ENCODE measurements at places on chromosomes 12 and 14.

DNA sequence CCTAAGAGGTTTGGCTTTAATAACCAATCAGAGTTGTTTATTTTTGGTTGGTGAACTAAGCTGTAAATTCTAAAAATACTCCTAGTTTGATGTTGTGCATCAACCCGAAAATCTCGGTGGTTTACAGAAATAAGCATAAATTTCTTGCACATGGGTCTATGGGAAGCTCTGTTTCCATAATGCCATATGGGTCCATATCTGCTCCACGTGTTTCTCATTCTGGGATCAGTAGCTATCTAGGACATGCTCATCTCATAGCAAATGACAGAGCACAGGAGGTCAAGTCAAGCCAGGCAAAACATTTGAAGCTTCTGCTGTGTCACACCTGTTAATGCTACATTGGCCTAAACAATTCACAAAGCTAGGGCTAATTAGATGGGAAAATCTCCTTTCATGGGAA is 23.1 kb downstream of the NUP37 start:
- DNase-seq = no peak

DNA sequence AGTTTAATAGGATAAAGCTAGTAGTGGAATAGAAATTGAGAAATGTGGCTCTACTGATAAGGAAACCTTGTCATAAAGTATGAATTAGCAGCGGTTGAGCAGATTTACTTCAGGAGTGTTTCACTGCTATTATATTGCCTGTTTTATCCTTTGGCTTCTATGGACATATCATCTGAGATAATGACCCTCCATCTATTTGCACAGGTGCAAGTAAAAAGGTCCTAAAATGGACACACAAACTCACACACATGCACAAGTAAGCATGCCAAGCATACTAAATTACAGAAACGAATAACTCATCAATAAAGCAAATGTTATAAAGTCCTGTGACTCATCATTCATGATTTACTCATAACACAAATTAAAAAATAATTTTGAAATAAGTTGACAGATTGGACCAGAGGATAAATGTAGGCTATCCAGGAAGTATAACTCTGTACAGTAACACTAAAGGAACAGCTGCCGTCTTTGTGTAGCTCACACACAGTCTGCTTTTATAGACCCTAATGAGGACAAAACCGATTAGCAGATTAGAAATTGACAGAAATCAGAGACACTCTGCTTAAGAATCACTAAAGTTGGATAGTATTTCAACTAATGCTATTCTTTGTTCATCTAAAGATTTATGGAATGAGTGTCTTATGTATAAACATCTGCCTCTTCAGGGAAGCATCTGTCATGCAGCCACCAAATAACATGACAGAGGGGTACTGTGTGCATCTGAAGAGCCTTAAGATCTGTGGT is 73.9 kb downstream of the SYT1 start:
- DNase-seq = no peak

- no peak for DNase-seq
Measured at GRCh38 chr12:24679126-24679525, 269.8 kb downstream of the BCAT1 start.

DNA sequence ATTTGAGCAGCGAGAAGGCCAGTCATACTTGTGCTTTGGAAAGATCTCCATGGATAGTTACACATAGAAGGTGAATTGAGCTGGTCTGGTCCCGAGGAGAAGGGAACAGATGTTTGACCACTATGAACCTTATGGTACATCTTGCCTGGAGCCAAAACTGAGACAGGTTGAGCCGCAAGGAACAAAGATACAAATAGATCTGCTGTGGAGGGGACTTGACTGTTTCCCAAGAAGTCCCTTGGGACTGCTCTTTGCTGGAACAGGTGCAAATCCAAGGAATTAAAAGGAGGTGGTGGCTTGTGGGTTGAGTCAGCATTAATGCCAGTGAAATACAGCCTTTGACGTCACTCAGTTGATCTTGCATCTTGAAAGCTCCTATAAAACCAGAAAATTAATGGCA is 68.8 kb upstream of the PRIMA1 start:
- no peak for DNase-seq

- no peak for DNase-seq
Measured at GRCh38 chr14:24360281-24360680, 7.7 kb upstream of the NFATC4 start.

- DNase-seq = no peak
Measured at GRCh38 chr12:115243933-115244628, 560.1 kb upstream of the TBX3 start.

- no peak for DNase-seq
Measured at GRCh38 chr12:65510584-65511050, 232.1 kb downstream of the MSRB3 start.

GRCh38 chr14:34189866-34190265 is 239.0 kb upstream of the EGLN3 start:
- no peak for DNase-seq

- DNase-seq = no peak
Measured at GRCh38 chr14:87304404-87304803, 688.6 kb downstream of the GALC start.

- no peak for DNase-seq
Measured at GRCh38 chr12:102510463-102510862, 30.1 kb upstream of the IGF1 start.

DNA sequence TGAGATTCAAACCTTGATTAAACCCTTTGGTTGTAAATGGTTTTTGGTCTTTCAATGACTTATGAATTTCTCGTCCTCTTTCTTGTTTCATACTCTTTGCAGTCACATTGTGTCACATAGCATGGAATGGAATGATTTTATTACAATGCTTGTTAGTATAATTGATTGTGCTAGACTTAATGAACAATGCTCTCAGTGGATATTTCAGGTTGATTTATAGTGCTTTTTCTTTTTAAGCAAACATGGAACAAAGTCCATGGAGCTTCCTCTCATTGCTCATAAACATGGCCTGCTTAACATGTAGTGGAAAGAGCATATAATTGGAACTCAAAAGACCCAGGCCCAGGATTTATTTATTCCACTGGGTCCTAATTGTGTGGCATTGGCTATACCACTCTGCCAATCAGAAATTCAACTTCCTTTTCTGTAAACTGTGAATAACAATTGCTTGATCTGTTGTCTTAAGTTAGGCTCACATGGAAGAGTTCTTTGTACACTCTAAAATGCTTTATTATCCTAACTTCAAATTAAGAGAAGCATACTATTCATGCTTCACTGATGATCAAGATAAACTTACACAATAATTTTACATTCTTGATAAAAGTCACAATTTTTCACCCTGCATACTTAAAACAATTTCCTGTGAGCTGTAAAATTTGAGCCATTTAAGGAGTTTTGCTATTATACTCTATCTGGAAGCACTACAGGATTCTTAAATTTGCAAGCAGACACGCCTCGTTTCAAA is 370.5 kb upstream of the PDE3A start:
- no peak for DNase-seq

DNA sequence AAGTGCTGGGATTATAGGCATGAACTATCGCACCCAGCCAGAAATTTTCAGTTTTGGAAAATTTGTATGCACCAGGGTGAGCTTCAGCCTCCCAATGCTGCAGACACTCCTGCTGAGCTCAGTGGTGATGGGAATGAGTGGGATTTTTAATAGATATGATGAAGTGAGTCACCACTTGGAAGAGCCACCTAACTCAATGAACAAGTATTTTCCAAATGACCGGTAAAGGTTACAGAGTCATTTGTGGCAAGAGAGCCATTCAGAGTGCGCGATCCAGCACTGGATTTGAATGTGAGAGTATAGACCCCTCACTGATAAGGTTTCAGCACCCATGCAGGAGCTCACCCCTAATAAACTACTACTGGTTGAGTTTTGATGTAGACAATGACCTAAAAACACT is 100.7 kb downstream of the PPP2R5C start:
- no peak for DNase-seq

DNA sequence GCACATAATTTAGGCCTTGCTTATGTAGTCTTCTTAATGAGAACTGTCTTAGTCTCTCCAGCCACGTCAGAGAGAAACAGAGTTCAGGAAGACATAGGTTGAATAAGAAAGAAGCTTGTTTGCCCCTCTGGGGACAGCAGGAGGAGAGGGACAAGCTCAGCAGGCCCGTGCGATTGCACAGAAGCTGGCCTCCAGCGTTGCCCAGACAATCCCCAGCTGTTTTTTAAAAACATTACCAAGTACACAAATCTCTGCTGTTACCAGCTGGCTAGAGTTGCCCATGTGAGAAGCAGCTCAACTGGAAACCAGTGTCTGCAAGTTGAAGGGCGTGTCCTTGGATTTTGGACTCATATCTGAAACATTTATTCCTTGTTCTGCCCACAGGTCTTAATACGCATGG is 232.6 kb downstream of the EFCAB11 start:
- DNase-seq = no peak
